Stimulated activated CD8-positive, alpha-beta memory T cell treated with anti-CD3 and anti-CD28 coated beads, Interleukin-2, amount 100 ng/mL, for 1 hour (primary cell): ENCODE measurements at places on chromosomes 11 and 22.

DNA sequence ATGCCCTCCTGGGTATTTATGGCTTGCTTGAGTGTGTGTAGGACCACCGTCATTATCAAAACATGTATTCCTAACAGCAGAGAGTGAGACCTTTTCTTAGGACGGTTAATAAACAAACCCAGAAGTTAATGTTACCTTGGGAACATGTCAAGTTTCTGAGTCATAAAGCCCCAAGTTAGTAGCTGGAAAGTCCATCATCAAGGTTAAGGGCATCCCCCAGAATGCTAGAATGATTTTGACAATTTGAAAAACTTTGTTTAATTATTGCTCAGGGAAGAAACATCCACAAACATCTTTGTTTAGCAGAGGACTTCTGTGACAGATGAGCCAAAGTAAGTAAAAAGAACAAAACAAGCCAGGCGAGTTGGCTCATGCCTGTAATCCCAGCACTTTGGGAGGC, 20.0 kb downstream of the CAVIN3 start:
- DNase-seq = no peak

DNA sequence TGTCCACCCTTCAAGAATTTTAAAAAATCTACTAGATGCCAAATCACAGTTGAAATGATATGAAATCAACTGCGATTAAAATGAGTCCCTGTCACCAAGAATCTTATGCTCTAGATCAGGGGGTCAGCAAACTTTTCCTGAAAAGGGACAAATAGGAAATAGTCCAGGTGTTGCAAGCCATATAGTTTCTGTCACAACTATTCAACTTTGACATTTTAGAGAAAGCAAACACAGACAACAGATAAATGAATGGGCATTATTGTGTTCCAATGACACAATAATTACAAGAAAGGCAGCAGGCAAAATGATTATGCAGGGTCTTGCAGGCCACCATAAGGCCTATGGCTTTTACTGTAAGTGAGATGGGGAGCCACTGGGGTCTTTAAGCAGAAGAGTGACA, 58.6 kb downstream of the IMMP1L start:
- no peak for DNase-seq

DNA sequence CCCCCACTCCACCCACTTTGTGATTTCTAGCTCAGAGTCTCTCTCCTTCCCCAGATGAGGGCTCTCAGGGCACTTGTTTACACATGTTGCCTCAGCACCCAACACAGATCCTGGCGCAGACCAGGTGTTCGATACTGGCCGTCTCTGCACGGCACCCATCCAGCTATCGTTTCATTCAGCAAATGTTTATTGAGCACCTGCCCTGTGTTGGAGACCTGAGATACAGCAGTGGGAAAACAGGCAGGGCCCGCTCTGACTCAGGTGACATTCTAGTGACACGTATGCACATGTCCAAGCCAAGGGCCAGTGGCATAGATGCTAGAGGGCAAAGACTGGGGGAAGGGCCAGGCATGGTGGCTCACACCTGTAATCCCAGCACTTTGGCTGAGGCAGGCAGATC, 71.9 kb downstream of the NFAM1 start:
- no peak for DNase-seq

DNA sequence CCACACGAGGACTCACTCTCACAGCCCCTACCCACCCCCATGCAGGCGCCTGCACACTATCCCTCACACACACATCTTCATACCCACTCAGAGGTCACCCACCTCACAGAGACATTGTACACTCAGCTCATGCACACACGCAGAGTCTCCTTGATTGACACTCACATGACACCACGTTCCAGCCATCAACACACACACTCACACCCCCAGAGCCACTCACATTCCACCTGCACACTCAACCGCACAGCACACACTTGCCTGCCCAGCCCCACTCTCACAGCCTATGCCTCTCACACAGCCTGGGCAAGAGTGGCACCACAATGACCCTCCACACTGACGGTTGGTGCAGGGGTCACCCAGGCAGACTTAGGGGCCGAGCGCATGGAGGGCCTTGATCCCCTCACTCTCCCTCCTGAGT, 2.2 kb downstream of the SPI1 start:
- no peak for DNase-seq

GRCh38 chr11:69582756-69583467, 58.0 kb upstream of the CCND1 start:
- no peak for DNase-seq

DNA sequence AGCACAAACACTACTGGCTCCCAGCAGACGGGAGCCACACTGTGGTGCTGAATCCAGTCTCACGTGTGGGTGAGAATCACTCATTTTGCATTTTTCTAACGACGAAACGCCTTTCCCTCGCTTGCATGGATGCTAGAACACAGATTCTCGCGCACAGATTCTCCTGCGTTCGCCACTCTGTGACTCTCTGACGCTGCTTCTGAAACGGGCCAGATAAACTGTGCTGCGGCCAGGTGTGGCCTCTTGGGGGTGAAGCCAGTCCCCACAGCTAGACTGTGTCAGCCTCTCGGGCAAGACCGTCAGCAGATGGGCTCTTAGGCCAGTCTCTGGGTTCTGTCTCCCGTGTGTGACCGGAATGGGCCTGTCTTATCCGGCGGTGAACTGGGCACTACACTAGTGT, 44.6 kb downstream of the TRMU start:
- DNase-seq = no peak

GRCh38 chr11:70140711-70141485, 62.2 kb upstream of the FADD start:
- no peak for DNase-seq

DNA sequence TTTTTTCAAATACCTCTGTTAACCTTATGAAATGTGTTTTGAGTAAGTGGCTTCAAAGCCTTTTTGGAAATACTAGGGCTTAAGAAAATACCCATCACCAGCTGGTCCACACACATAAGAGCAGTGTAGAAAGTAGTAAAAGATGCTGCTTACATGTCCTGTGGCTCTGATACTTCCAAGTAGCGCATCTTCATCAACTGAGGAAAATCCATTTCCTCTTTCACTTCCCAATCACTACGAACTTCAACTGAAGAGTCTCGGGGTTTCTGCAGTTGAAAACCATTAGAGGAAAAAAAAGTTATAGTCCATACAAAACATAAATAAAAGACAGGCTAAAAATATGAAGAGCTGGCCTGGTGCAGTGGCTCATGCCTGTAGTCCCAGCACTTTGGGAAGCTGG, 8.5 kb downstream of the EIF3D start:
- no peak for DNase-seq

- DNase-seq = no peak
Measured at GRCh38 chr22:25735650-25736049, 6.3 kb upstream of the MYO18B start.
